Uterus (tissue), 4 donors: ENCODE measurements at places on chromosomes 6 and 20. TPM values are rescaled to one million over a fixed set of nuclear protein-coding genes. Genes with fewer than 3 reads are reported as not detected.

Gene SIRPD
- total RNA-seq: not detected

Gene PCIF1
- 29.0 TPM for total RNA-seq

Gene DLK2
- 3.3 TPM for total RNA-seq

Gene IRF4
- not detected for total RNA-seq
